ENCODE measurements at places on chromosomes 1 and 21.

DNA sequence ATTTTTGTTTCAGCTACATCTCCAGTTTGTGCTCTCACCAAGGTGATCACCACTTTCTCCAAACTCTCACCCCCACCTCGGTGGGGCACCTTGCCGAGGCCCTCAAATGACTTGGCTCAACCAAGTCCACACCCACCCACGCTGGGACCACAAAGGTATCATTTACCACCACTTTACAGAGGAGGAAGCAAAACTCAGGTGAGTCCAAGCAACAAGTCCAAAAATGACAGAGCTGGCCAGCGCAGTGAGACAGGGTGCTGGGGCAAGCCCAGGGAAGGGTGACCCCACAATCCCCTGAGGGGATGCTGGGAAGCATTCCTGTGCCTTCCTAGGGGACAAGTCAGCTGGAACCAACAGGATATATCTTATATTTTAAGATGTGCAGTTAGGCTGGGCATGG is 24.7 kb downstream of the SSBP3 start:
- no peak for DNase-seq

DNA sequence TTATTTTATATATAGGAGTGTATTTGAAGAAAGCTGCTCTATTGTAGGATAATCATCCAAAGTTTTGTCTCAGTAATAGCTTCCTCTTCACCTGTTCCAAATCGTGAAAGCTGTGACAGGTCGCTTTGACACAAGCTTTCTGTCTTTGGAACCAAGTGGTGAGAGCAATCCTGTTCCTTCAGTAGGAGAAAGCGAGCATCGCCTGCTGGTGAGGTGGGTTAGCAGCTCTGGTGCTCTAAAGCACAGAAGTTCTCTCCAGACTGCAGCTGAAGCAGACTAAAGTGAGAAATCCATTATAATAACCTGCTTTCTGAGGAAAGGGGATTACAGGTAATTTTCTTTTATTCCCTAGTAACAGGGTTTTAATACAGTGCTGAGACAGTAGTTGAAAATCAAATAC is 803.8 kb downstream of the ADGRL2 start:
- DNase-seq: no peak

DNA sequence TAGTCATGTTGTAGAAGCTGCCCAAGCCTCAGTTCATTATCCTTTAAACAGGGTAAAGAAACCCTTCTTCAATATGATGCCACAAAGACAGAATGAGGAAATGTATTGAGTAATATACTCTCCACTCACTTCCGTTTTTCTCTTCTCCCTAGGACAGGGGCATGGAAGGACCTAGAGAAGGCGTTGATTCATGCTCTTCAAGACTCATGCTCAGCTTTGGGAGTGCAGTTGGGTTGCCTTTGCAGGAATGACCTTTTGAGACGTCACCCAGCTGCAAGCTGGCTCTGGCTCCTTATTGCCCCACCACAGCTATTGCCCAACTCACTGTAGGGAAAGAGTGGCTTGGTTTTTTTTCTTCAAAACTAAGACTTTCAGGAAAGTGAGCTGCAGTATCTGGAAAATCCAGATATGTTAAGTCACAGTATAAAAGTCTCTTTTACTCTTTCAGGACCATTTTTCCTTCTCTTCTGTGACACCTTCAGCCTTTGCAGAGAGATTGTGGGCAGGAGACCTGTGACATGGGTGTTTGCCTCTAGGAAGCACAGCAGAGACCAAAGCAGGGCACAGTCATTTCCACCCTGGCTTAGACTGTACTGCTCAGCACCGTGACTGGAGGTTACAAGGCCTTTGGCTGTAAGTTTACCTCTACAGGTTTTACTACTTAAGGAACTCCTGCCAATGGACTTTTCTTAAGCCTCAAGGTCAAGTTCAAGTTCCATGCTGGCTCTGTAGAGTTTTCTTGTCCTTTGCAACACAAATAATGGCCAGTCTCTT is 39.5 kb downstream of the XCL2 start:
- peak; percentile 28 for DNase-seq

DNA sequence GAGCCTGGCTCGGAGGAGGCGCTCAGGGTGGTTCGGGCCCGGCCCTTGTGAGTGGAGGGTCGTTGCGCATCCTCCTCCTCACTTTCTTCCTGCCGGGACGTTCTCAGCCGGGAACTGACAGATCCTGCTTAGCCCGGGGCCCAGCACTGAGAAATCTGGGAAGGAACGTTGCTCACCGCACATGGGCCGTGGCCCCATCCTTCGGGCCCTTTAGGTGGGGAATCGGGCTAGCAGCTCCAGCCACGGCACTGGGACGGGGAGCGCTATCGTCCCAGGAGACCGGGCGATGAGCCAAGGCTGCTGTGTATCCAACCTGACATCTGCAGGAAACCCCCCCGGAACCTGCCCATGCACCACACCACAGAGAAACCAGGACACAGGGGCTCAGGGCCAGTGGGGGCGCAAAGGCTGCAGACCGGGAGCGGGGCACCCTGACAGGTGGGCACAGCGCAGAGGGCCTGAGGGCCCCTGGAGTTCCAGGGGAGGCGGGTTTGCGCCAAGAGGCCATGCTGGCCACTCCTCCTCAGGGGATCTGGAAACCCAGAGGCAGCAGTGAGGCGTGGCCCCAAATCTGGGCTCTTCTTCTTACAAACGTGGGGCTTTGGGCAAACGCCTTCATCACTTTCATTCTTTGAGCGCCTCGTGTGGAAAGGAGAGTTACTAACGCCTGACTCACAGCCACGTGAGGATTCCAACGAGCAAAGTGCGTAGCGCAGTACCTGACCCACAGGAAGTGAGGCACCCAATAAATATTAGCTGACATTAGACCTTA is at the start of gene SH2D5:
SH2D5 (minus strand) TSS at position 116 of the 772 bp plus-strand sequence. CDS start 4,659 bp downstream, outside the sequence.
- DNase-seq: peak; percentile 54

GRCh38 chr1:32765570-32766327 is 51.4 kb downstream of the YARS1 start:
- DNase-seq: no peak

- DNase-seq: no peak
Measured at GRCh38 chr21:18545908-18546307, 142.3 kb upstream of the TMPRSS15 start.
